ENCODE measurements at places on chromosomes 3 and 15.

GRCh38 chr15:73624530-73624929, 8.7 kb downstream of the NPTN start:
- peaks cover 12% of the 10 kb centered on the region for H3K4me1 ChIP-seq
- H3K27me3 ChIP-seq, result no peaks in the 10 kb centered on the region
- no peak for DNase-seq
- peak overlapping the region; percentile 40 for H3K27ac ChIP-seq

- H3K27ac ChIP-seq, result peak overlapping the region; percentile 42
- peaks cover 47% of the 10 kb centered on the region for H3K4me1 ChIP-seq
- no peak overlapping the region for H3K4me3 ChIP-seq
- H3K36me3 ChIP-seq, result peaks cover 22% of the 10 kb centered on the region
- H3K27me3 ChIP-seq, result no peaks in the 10 kb centered on the region
Observed at GRCh38 chr3:69005071-69005790, 8.3 kb downstream of the EOGT start.

DNA sequence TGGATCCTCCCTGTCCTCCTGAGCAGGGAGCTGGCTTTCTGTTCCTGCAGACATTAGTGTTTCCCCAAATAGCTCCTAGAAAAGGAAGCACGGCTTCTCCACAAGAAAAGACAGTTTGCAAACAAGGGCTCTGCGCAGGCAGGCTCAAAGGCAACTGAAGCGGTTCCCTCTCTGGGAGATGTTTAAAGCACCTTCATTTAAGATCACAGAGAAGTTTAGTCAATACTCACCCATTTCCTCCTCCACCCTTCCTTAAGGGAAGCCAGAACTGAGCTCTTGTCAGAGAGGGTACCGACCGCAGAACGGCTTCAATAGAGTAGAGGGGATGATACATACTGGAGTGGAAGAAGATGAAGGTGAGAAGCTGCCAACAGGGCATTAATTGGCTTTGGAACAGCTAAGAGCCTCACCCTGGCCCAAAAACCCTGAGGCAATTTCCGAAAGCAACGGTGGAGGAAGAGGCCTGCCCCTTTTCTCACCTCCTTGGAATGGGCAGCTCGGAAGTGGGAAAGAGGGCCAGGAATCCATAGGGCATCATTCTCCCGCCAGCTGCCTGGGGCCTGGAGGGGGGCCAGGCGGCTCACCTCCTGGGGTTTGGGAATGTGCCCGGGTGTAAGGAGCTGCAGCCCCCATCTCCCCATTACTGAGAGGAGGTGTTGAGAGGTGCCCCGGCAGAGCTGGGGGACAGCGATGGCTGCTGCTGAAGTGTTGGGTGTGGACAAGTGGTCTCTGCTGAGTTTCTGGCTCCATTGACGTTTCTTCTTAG, 4.8 kb upstream of the EPHB3 start:
- H3K27me3 ChIP-seq, result no peaks in the 10 kb centered on the region
- no peak overlapping the region for H3K4me3 ChIP-seq
- DNase-seq, result no peak
- H3K36me3 ChIP-seq, result no peaks in the 10 kb centered on the region
- no peak overlapping the region for H3K27ac ChIP-seq

GRCh38 chr3:46395766-46396530, 10.9 kb downstream of the CCR5AS start:
- no peak for DNase-seq
- H3K27me3 ChIP-seq, result no peaks in the 10 kb centered on the region

- H3K4me1 ChIP-seq, result no peaks in the 10 kb centered on the region
- H3K27ac ChIP-seq, result no peak overlapping the region
- DNase-seq, result no peak
- no peaks in the 10 kb centered on the region for H3K27me3 ChIP-seq
Observed at GRCh38 chr3:105930733-105931132, 61.9 kb upstream of the CBLB start.

DNA sequence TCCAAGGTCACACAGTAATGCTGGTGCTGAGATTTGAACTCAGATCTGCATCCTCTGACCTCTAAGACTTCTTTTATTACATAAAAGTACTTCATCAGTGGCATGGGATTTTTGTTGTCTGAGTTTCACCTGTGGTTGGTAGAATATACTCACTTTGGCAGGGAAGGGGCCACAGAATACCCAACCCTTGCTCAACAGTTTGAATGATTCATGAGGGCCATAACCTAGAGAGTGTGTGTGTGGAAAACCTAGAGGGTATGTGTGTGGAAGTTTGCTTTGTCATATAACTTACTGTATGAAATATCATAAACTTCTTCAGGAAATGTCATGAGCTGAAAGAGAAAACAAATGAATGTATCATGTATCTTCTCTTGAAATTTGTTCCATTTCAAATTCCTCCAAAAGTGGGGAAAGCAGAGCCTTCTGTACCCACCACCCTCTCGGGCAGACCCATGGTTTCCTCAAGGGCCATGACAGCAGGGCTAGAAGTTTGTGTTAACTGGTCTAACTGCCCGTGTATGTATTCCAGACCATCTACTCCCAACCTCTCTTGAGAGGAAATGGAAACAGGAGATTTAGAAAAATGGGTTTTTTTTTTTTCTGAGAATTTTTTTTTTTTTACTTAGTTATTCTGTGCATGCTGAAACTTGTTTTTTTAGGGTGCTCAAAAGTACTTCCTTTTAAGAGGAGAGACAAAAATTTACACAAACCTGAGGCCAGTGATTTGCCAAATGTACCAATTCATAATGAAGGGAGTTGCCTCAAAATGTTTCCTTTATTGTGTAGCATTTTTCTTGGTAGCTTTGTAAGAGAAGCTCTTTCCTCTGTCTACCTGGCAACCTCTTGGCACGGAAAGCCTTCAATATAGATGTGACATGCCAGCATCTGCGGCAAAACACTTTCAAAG, 127.0 kb downstream of the TPRG1 start:
- H3K36me3 ChIP-seq, result no peaks in the 10 kb centered on the region
- H3K27ac ChIP-seq, result no peak overlapping the region
- H3K4me3 ChIP-seq, result no peak overlapping the region
- H3K4me1 ChIP-seq, result no peaks in the 10 kb centered on the region
- no peaks in the 10 kb centered on the region for H3K27me3 ChIP-seq
- DNase-seq, result no peak

DNA sequence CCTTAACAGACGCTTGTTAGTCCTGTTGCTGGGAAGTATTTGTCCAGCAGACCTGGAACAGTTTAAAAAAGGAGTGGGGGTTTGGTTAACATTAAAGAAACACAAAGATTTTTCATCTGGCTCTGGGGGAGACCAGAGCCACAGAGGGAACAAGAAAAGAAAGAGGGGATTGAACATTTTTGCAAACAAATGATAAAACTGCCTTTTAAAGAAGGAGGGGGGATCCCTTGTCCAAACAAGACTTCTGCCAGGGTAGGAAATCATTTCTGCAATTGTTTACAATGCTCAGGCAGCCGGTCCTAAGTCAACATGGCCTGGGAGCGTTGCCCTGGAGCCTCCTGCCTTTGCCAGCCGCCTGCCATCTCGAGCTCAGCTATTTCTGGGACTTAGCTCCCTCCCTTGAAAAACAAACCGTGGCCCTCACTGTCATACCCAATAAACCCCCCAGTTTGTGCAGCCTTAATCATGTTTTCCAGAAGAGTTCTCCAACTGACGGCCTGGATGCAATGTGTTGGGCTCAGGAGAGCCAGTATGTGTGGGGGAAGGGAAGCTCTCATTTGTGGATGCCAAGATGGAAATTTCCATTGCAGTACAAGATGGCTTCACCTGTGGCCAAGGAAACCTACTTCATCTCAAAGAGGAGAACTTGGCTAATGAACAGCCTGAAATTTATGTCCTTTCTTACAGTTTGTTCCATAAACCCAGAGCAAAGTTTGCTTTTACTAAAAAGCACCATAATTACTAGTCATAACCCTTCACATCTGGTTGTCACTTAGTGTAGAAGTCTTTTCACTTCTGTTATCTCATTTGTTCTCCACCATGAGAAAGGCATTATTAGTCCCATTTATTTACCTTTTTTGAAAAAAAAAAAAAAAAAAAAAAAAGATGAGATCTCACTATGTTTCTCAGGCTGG, 75.9 kb upstream of the RNU6-1 start:
- peaks cover 21% of the 10 kb centered on the region for H3K4me1 ChIP-seq
- no peak for DNase-seq
- no peak overlapping the region for H3K4me3 ChIP-seq
- H3K36me3 ChIP-seq, result no peaks in the 10 kb centered on the region
- H3K27ac ChIP-seq, result peak overlapping the region; percentile 76

DNA sequence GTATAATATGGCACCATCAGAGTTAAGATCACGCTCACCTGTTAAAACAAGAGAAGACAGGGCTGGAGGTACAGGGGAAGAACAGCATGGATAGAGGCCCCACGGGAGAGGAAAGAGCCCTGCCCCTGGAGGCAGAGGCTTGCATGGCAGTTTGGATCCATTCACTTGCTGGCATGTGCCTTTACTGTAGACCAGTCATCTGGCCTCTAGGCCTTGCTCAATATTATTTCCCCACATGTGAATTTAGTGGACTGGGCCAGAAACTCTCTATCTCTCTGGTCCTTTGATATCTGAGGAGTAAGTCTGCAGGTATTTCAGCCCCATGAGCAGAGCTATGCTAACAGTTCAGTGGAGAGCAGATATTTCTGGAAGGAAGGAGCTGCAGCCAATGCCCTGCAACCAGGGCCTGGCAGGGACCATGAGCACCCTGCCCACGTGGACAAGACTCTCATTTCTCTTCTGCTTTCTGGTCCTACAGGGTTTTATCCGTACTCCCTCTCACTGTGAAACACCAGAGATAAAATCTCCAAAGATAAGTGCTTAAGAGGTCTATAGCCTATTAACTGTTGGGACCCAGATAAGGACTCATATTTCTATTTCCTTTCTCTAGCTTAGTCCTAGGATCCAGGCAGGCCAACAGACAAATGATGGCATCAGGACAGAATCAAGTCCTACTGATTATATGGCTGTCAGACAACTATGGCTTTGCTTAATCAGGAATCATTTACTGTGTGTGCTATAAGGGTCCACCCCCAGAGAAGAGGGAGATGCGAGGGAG, 65.0 kb downstream of the CLDN11 start:
- no peaks in the 10 kb centered on the region for H3K4me1 ChIP-seq
- no peak overlapping the region for H3K27ac ChIP-seq
- no peak overlapping the region for H3K4me3 ChIP-seq
- no peaks in the 10 kb centered on the region for H3K27me3 ChIP-seq
- no peak for DNase-seq

All from esophagus squamous epithelium (tissue), 5 donors.